ENCODE measurements at places on chromosomes 3 and 15. TPM values are rescaled to one million over a fixed set of nuclear protein-coding genes. Genes with fewer than 3 reads are reported as not detected.

- no peak for DNase-seq
- no peaks in the 10 kb centered on the region for H3K36me3 ChIP-seq
- H3K27ac ChIP-seq = no peak overlapping the region
- H3K27me3 ChIP-seq = no peaks in the 10 kb centered on the region
These were observed 71.9 kb upstream of the GOLGA8B start for GRCh38 chr15:34655326-34655725.

GRCh38 chr3:58839187-58839586, 172.6 kb upstream of the FAM3D start:
- no peaks in the 10 kb centered on the region for H3K36me3 ChIP-seq
- DNase-seq = no peak
- H3K27me3 ChIP-seq = no peaks in the 10 kb centered on the region
- H3K4me1 ChIP-seq = no peaks in the 10 kb centered on the region

Gene SMC4
- 95.5 TPM for total RNA-seq

DNA sequence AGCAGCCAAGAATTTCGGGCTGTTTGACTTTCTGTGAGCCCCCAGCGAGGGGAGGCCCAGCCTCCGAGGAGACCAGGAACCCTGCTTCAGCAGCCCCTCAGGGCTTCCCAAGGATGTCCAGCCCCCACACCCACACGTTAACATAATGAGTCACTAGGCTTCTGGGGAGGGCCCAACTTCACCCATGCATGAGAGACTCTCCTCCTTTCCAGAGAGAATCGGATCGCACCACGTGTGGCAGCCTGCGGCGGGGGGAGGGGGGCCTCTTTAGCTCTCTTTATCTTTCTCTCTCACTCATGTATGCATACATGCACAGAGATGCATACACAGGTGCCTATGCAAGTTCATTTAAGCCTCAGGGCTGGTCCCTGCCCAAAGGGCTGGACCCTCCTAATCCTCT, 3.1 kb upstream of the AP2M1 start:
- H3K27ac ChIP-seq = no peak overlapping the region
- no peak for DNase-seq
- no peak overlapping the region for H3K4me3 ChIP-seq

DNA sequence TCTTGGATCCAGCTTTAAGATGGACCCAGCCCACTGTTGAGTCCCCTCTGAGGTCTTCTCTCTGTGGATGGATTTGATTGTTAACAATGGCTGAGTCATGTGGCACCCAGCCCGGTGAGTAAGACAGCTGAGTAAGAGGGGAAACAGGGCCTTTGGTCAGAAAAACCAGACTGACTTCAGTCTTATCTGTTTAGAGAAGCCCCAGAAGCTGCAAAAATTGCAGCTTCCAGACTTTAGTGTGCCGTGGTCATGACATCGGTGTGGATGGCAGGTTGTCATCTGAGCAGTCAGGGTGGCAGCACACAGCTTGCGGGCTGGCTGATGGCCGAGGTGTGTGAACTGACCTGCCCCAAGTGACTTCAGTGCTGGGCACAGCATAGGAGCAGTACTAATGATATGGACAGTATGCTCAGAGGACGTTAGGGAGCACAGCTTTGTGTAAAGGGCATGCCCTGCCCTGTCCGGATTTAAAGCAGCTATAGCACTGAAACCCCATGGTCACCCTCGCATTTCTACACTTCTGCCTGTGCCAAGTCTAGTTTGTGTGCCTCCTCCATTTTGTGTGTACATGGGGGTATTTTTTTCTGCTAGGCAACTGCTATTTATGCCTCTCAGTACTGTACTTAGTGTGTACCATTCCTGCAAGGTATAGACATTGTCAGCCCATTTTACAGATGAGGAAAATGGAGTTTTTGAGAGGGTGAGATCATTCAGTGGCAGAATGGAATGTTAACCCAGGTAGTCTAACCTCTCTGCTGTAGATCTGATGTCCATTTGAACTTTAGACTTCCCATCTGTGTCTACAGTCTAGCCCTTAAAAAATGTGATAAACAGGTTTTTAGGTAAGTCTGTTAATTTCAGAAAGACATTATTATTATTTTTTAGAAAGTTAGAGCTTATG, 44.4 kb downstream of the FLNB start:
- peaks cover 96% of the 10 kb centered on the region for H3K4me1 ChIP-seq
- DNase-seq = peak; percentile 83
- no peaks in the 10 kb centered on the region for H3K27me3 ChIP-seq
- peak overlapping the region; percentile 96 for H3K27ac ChIP-seq
- peaks cover 10% of the 10 kb centered on the region for H3K36me3 ChIP-seq
- no peak overlapping the region for H3K4me3 ChIP-seq

DNA sequence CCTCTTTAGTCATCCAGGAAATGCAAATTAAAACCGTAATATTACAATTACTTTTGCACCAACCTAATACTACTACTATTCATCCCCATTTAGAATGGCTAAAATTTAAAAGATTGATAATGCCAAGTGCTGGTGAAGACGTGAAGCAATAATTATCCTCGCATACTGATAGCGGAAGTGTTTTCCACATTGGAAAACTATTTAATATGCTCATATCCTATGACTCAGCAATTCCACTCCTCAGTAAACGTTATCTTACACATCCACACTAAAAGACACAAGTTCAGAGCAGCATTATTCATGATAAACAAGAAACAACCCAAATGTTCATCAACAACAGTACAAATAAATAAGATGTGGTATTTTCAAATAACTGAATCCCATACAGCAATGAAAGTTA, 70.6 kb downstream of the VPS13C start:
- no peaks in the 10 kb centered on the region for H3K4me1 ChIP-seq
- no peaks in the 10 kb centered on the region for H3K36me3 ChIP-seq
- DNase-seq = no peak
- no peaks in the 10 kb centered on the region for H3K27me3 ChIP-seq
- no peak overlapping the region for H3K4me3 ChIP-seq

- H3K4me3 ChIP-seq = no peak overlapping the region
- DNase-seq = no peak
- no peaks in the 10 kb centered on the region for H3K27me3 ChIP-seq
These were observed 13.1 kb upstream of the KY start for GRCh38 chr3:134663721-134664456.

- no peak overlapping the region for H3K27ac ChIP-seq
- DNase-seq = no peak
- no peaks in the 10 kb centered on the region for H3K27me3 ChIP-seq
- H3K36me3 ChIP-seq = no peaks in the 10 kb centered on the region
- H3K4me3 ChIP-seq = no peak overlapping the region
These were observed 17.8 kb upstream of the CHRNB4 start for GRCh38 chr15:78658823-78659222.

- H3K36me3 ChIP-seq = no peaks in the 10 kb centered on the region
- peak; percentile 52 for DNase-seq
- peaks cover 21% of the 10 kb centered on the region for H3K4me1 ChIP-seq
These were observed 119.2 kb downstream of the SHQ1 start for GRCh38 chr3:72728958-72729467.

GRCh38 chr3:87949189-87949878, 109.5 kb downstream of the CGGBP1 start:
- H3K4me1 ChIP-seq = no peaks in the 10 kb centered on the region
- no peaks in the 10 kb centered on the region for H3K36me3 ChIP-seq
- H3K27ac ChIP-seq = no peak overlapping the region

- no peaks in the 10 kb centered on the region for H3K27me3 ChIP-seq
- no peak overlapping the region for H3K27ac ChIP-seq
- H3K36me3 ChIP-seq = no peaks in the 10 kb centered on the region
- no peak for DNase-seq
These were observed 28.4 kb downstream of the CD200R1L start for GRCh38 chr3:112818289-112818688.

Data from HepG2 (cell line).